Kasumi-1 (cell line): ENCODE measurements at places on chromosomes 13 and 19.

DNA sequence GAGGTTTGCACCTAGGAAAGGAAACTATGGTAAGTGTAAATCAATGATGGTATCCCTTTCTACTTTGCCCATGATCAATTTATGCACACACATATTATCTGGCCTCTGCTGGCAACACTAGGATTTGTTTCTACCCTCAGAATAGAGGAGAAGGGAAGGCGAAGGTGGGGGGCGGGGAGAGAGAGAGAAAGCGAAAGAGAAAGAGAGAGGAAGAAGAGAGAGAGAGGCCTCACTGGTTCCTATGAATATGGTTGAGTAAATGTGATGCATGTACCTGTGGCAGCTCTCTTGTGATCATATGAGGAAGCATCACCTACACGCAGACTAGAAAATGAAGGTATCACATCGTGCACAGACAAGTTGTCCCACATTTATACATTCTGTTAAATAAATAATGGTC, 882.0 kb upstream of the SLITRK6 start:
- no peak for DNase-seq

GRCh38 chr13:75869981-75870380, 233.9 kb downstream of the LMO7 start:
- no peak for DNase-seq

GRCh38 chr19:18863843-18864362, 32.1 kb downstream of the CERS1 start:
- no peak for DNase-seq

DNA sequence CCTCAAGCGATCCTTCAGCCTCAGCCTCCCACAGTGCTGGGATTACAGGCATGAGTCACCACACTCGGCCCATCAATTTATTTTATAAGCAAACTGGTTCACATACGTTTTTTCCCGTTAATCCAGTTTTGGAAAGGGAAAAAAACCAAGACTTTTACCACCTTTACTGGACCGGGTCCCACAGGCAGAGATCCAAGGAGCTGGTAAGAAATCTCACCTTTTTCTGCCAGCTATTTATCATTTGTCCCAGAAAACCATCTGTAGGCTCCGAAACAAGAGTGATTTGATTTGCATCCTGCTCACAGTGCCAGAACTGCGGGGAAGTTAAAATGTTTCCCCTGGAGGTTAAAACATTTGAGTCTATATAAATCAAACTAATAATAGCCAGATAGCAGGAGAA, 6.3 kb upstream of the FUT2 start:
- no peak for DNase-seq

DNA sequence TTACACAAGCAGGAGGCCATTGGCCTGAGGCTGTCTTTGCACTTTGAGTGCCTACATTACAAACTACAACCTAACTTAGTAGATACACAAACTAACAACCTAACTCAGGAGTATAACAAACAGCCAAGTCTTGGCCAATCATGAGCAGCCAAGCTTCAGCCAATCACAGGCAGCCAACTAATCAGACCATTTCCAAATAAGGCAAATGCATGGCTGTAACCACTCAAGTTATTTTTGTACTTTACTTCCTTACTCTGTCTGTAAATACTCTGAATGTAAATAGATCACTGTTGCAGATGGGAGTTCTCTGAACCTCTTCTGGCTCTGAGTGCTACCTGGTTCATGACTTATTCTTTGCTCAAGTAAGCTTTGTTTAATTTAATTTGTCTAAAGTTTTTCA, 748.1 kb upstream of the SGCG start:
- no peak for DNase-seq

- DNase-seq: no peak
Observed at GRCh38 chr13:103839460-103839859, 773.2 kb upstream of the SLC10A2 start.

DNA sequence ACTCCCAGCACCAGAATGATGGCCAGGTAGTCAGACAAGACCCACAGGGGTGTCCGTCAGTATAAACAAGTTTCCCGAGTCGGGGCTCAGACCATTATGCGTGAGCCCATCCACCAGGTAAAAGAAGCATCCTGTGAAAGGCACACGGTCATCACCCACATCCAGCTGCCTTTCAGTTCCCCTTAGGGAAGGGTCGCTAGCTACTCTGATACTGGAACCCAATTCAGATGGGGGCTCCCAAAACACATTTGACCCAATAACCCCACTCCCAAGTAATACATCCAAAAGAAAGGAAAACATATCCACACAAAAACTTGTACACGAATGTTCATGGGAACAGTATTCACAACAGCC, 66.8 kb downstream of the STK24 start:
- no peak for DNase-seq

DNA sequence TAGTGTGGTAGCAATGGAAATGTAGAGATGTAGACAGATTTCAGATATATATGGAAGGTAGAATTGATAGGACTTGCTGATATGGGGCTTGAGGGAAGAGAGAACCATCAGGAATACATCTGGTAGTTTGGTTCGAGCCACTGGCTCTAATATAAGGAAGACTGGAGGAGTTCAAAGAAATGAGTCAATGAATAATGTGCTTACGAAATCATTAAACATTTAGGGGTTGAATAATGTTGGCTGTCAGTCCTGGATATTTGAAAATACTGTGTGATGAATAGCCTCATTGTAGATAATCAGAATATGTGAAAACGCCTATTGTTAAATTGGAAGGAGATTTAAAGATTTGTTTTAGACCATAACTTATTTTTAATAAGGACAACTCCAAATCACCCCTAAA, 21.6 kb downstream of the SGCG start:
- DNase-seq: no peak

- DNase-seq: no peak
Observed at GRCh38 chr13:46104868-46105267, at the start of gene CPB2. Gene CPB2 (minus strand): TSS chr13:46105033. CDS start chr13:46105009, 24 bp downstream.

DNA sequence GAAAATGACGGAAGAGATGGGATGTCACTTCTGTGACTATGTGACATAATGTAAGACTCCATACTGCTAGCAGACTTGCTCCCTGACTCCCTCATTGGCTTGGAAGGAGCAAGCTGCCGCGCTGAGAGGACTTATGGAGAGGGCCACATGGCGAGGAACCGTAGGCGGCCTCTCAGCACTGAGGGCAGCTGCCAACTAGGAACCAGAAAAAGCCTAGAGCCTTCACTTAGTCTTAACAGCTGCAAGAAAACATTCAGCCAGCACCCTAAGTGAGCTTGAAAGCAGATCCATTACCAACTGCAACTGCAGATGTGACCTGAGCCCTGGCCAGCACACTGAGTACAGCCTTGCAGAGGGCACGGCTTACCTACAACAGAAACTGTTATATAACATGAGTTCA, 33.9 kb downstream of the USP12 start:
- DNase-seq: no peak

DNA sequence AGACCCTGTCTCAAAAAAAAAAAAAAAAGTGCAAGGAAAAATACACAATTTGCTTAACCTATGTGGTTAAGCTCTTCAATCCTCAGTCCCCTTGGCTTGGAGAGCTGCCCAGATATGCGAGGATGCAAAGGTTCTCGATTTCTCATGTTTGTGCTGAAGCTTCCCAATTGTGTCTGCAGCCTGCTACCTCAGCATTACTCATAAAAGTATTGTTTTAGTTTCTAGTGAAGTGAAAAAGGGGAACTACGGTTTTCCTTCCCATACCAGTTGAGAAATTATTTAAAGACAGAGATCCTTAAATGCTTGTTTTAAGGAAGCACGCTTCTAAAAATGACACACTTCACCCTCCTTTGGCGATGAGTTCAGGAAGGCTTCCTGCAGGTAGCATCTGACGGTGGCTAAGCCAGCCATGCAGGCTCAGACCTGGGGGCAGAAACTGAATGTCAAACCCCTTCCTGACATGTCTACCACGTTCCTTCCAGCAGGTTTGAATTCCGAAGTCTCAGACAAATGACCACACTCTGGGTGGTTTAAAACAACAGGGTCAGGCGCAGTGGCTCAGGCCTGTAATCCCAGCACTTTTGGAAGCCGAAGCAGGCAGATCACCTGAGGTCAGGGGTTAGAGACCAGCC, 47.9 kb downstream of the RUBCNL start:
- peak; percentile 95 for DNase-seq

DNA sequence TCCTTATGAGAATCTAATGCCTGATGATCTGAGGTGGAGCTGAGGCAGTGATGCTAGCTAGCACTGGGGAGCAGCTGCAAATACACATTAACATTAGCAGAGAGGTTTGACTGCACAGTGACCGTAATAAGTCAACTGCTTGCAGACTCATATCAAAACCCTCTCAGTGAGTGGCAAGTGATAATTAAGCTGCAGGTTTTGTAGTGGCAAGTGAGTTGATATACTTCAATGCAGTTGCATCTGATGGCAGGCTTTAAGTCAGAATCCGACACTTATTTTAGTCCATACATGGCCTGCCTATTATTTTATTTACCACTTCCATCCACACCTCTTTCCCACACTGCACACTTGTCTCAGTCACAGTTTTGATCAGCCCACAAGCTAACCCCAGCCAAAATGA, 209.2 kb upstream of the IRS2 start:
- no peak for DNase-seq

DNA sequence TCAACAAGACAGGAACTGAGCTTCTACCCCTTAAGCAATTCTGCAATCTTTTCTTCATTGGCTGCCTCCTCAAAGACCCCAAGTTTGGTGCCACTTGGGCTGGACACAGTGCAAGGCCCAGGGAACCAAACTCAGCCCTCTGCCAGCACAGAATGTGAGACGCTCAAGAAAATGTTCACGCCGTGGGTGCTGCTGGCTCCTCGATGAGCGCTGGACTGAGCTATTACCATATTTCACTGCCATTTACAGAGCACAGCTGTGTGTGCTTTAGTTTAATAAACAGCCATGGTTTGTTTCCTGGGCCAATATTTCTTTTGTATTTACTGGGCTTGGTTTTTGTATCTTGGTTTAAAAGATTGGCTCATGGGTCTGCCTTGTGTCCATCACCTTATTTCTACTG, 138.8 kb upstream of the VSTM2B start:
- no peak for DNase-seq

- DNase-seq: no peak
Observed at GRCh38 chr13:75399168-75399878, 82.6 kb downstream of the TBC1D4 start.

DNA sequence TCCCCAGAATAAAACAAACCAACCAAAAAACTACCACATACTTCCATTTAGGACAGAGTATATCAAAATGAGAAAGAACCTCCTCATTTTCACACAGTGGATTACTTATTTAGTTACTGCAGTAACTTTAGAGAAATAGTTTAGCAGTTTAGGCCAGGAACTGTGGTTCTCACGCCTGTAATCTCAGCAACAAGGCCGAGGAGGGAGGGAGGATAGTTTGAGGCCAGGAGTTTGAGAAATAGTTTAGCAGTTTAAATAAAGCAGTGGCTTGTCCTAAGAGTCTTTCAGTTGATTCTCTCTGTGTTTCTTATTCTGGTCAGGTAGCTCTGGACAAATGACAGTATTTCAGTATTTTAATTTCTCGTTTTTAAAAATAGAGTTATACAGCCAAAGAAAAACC, 9.4 kb downstream of the HMGB1 start:
- DNase-seq: no peak

GRCh38 chr19:52237197-52237596, 32.2 kb upstream of the ZNF766 start:
- no peak for DNase-seq

GRCh38 chr13:30409886-30410704, 12.2 kb upstream of the UBE2L5 start:
- DNase-seq: no peak

DNA sequence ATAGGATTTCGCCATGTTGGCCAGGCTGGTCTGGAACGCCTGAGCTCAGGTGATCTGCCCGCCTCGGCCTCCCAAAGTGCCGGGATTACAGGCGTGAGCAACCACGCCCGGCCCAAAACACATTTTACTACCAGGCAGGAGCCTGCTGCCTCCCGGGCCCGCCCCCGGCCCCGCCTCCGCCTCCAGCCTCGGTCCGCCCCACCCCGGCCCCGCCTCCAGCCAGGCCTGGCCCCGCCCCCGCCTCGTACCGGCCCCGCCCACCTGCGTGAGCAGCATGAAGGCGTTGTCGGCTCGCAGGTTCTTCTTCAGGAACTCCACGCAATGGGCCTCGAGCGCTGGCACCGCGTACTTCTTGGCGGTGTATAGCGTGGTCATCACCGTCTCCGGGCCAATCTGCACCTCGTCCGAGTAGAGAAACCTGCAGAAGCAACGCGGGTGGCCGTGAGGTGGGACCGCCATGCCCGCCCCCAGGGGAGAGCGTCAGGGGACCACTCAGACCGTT, 22.7 kb downstream of the BTBD2 start:
- DNase-seq: no peak

DNA sequence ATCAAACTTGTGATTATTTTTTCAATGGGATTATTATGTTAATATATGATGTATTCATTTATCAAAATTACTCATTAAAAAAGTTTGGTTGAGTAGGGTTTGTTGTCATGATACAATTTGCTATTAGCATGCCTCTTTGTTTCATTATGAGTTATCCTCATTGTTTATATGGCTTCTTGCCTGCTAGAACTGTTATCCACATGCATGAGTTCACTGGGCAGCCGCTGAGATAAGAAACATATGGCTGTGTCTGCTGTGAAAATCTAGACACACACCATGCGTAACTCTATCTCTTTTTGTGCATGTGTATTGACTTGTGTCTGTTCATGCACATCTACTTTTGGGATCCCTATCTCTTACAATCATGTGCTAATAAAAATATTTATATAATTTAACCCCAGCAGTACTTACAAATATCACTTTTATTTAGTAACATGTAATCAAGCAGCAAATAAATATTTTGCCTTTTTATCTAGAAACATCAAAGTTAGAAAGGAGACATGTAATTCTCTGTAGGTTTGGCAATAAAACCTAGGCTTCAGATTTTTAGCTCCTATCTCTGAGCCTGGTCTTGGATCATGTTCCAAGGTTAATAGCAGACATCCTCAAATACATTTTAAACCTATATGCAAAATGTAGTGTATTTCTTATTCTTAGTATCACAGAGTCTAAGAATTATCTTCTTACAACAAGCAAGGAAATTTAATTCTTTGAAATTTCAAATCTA, 11.2 kb upstream of the KLF12 start:
- no peak for DNase-seq

DNA sequence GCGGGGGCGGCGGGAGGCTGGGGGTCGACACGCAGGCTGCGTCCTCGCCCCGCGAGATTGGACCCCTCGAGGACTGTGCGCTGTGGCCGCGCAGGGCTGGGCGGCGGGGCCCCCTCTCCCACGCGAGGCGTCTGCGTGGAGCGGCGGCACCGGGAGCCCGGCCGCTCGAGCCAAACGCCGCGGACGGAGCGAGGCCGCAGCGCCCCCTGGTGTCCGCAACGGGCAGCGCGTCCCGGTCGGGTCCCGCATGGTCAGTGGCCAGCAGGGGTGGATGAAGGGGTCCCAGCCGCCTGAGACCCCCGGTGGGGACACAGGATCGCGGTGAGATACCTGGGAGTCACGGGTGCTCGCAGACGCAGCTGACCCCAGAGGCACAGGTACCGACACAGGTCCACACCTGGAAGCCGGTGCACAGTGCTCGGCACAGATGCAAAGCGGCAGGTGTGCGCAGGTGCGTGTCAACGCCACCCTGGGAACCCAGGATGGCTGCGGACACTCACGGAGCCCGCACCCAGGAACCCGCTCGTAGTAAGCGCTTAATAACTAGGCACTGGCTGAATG, 2.1 kb upstream of the CIRBP start:
- no peak for DNase-seq
